Stimulated activated CD4-positive, alpha-beta T cell treated with anti-CD3 and anti-CD28 coated beads, Interleukin-4, amount 100 ng/mL, for 24 hours (primary cell): ENCODE measurements at places on chromosomes 4 and X.

DNA sequence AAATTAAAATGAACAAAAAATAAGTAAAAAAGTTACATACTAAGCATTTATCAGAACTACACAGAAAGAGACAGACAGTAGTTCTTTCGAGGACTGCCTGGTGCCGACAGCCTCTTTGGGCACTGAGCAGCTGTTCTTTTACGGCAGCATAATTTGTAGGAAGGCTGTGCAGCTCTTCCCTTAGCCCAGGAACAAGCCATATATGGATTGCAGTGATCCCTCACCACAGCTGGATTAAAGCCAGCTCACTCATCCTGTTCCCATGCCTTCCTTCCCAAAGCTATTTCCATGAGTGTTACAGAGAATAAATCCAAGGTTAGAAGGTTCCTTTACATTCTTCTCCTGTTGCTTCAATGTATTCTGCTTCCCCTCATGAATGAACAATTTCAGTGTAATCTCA lies 71.7 kb downstream of the DDX60L start:
- DNase-seq, result no peak

DNA sequence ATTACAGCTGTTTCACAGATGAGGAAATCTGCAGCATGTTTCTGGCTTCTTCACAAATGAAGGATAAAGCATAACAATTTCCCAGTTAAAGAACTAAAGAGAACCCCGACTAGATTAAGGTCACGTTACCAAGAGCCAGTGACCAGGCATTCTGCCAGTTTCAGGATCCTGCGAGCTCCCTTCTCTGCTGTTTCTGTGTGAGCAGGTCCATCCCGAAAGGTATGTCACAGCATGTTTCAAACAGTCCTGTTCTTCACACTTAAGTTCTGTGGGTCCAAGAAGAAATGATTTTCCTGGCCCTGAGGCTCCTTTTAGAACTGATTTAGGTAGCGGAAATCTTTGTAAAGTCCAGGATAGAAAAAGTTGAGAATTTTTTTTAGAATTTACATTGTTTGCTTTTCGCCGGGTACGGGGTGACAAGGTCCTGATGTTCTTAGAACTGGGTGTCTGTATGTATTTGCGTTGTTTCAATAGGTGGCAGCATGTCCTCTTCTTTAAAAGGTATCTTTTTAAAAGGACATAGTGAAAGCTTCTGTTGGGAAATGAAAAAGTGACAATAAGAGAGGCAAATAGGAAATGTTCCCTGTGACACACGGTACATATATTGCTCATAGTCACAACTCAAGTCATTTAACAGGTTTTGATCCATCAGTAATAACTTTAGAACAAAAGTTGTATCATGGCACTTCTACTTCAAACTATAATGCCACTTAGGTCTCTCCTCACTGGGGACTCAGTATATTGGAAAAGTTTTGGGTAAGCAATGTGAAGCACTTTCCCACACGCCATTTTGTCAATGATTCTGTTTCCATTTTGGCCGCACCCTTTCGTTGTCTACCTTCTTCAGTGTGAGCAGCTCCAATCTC lies 18.4 kb downstream of the IL21 start:
- peak; percentile 28 for DNase-seq

GRCh38 chr4:187059021-187059420 lies 335.4 kb upstream of the FAT1 start:
- no peak for DNase-seq

DNA sequence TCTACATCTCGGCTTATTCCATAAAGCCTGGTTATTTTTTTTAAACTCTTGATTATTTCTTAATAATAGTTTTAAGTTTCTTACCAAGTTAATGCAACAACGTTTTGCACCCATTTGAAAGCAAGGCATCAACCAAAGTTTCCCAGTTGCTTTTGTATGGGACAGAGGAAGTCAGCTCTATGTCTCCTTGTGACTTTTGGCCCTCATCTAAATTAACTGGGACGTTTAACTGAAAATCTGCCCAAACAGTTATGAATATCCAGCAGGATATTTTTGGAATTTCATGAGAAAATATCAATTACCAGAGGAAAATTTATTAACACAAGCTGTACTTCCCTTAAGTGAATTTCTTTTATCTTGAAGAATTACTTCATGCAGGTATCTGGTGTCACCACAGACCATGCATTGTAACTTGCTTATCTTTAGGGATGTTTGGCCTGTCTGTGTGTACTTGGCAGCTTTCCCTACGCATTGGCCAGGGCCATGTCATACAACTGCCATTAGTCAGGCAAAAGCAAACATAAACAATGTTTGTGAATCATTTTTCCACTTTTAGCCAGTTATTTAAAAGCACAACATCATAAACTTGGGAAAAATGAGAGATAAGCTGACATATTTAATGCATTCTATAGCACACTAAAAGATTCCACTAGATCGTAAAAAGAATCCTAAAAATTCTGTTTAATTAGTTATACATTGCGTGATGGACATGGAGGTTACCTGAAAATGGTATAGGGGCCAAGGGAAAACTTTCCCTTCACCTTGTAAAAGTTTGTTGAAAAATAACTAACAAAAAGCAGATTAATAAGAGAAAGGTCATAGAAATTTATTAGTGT lies 101.4 kb upstream of the PDE5A start:
- no peak for DNase-seq

DNA sequence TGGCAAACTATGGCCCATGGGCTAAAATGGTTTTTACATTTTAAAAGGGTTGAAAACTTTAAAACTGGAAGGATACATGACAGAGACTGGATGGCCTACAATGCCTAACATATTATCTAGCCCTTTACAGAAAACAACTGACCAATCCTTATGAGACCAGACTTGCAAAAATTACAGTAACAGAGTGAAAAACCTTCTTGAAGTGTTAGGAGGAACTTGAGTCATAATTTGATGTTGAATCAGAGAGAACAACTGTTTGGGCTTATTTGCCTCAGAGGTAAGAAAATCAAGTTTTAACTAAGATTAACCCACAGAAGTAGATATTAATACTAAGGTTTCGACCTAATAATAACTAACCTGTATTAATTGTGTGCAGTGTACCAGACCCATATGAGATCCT lies 12.4 kb upstream of the NAP1L5 start:
- DNase-seq, result no peak

DNA sequence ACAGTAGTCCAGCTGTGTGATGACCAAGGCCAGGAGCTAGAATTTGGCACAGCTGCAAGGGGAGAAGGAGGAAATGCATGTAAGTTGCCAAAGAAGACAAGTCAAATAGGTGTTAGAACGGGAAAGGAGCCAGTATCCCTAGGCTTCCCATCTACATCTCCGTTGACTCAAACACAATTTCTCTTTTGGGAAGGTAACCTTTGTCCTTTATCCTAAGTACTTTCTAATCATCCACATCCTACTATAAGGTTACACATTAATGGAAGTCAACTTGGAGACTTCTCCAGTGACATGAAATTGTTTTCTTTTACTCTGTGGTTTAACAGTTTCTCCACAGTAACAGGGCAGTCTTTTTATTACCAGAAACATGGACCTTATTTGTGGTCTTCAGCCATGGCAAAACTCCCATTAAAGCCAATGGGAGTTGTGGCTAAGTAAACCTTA lies 620.0 kb downstream of the ANKRD50 start:
- no peak for DNase-seq

GRCh38 chrX:114465689-114466088 lies 118.2 kb upstream of the HTR2C start:
- no peak for DNase-seq

DNA sequence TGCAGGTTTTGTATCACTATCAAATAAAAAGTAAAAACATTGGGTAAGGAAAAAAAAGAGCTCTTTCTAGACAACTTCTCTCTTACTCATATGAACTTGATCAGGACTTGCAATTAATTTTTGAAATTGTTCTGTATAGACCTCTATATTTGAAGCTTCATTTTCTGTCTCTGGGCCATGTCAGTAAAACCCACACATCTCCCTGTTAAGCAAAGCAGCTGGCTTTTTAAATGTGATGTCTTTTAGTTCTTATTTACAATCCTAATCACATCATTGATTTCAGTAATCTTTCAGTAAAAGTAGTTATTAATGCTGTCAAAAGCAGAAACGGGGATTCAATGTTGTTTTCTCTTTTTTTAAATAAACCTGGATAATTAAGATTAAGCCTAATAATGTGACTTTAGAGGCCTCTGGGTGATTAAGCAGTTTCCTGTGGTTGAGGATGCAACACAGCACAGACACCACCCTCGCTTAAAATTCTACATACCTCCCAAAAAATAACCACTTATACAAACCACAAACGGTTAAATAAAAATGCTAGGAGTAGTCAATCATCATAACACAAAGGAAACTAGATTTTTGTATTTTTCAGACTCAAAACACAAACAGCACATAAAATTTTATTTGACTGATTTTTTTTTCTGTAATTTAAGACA lies 5.2 kb upstream of the PCDH10 start:
- DNase-seq, result no peak

DNA sequence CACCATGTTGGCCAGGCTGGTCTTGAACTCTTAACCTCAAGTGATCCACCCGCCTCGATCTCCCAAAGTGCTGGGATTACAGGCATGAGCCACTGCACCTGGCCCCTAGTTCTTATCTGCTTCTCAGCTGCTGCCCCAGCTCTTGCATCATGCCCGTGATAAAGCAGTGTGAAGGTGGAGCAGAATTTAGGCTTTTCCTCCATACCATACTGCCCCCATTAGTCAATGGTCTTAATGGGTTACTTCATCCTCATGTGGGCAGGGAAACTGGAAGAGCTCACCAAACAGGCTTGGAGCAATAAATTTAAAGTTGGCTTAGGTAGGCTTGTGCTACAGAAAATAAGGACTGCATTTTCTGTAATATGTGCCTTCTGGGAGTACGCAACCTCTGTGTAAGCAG lies 636.9 kb upstream of the BOD1L1 start:
- DNase-seq, result no peak

DNA sequence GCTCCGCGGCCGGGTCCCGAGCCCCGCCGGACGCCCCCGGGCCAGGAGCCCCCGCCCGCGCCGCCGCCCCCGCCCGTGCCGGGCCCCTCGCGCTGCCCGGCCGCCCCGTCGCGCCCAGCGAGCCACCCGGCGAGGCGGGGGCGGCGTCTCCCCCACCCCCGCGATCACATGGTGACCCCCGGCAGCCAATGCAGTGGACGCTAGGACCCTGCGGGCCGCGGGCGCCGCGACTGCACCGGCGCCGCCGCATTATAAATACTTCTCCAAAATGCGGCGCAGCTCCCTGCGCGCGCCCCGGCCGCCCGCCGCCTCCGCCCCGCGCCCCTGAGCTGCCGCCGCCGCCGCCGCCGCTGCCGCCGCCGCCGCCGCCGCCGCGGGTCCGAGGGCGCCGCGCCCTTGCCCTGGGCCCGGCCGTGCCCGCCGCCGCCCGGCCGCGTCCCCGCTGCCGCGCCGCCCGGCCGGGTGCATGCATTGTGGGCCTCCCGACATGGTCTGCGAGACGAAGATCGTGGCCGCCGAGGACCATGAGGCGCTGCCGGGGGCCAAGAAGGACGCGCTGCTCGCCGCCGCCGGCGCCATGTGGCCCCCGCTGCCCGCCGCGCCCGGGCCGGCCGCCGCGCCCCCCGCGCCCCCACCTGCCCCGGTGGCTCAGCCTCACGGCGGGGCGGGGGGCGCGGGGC lies at the start of gene NAT8L:
Gene NAT8L, plus strand, starts transcription at position 282 of the 680 bp plus-strand sequence. Its CDS starts 185 bp downstream, at position 467.
- DNase-seq, result no peak

- DNase-seq, result no peak
Measured at GRCh38 chr4:87306056-87306455, 16.6 kb downstream of the HSD17B13 start.

DNA sequence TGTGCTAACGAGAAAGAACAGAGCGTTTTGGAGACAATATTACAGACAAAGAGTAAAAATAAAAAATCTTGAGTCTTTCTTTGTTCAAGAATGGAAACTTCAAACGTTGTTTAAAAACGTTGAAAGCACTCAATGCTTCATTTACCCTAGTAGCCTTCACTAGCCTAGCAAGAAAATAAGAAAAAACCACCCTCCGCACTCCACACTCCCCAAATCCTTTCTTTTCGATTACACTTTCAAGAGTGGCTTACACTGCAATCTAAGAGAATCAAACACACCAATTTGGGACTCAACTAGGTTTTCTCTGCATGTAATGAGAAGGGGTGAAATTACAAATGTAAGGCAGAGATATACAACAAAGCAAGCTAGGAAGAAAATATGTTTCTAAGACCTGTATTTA lies 4.7 kb downstream of the TMSB4X start:
- DNase-seq, result no peak

DNA sequence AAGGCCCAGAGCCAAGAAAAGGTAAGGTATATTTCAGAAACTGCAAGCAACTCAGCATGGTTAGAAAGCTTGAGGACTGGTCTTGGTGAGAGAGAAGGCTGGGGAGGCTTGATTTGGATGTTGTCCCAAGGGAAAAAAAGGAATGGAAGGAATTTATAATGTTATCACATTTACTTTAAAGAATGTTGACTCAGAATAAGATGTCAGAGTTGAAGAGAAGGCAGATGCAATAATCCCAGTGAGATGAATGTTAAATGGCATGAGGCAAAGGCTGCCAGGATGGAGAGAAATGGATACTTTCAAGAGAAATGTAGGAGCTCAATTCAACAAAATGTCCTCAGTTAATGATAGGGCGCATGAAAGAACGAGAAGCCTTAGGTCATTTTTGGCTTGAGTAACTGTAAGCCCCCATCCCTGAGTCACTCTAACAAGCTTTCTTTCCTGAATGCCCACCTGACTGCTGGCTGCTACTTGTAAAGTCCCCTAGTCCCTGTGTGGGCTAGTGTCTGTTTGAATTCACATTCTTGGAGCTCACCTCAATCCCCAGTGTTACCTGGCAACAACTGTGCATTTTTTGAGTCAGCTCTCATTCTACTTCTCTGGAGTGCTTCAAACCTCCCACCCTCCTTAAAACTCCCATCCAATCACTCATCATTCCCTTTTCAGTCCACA lies 103.0 kb upstream of the TAPT1 start:
- DNase-seq, result no peak

DNA sequence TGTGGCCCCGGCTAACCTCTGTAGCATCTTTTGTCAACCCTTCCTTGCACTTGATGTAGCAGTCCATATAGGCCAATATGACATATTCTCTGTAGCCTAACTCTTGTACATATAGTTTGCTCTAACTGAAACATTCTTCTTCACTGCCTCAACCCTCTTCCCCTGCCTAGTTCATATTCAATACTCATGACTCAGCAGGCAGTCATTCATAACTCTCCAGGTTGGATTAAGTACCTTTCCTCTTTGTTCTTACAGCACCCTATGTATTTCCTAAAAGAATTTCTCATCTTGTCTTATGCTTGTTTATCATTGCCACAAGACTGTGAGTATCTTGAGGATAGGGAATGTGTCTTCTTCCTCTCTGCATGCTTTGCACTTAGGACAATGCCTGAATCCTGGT lies 76.9 kb downstream of the TMLHE start:
- no peak for DNase-seq

DNA sequence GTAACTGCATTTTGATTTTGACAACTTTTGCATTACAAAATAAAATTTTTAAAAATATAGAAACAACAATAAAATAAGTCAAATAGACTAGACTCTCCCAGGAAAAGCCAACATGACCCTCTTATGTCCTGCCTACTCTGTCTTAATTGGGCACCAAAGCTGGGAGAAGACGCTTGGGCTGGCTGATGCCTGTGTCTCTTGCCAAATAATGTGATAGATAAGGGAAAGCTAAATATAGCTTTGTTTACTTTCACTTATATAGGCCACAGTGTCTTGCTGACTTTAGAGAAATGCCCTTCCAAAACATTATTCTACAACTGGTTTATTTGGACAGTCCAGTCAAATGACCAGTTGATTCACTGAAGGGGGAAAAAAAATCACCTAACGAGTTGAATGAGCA lies 54.2 kb downstream of the FMR1NB start:
- DNase-seq, result no peak
